RPMI8226 (cell line): ENCODE measurements at places on chromosomes 5 and 9.

- no peak for DNase-seq
Measured at GRCh38 chr5:146208916-146209522, 5.6 kb downstream of the RBM27 start.

DNA sequence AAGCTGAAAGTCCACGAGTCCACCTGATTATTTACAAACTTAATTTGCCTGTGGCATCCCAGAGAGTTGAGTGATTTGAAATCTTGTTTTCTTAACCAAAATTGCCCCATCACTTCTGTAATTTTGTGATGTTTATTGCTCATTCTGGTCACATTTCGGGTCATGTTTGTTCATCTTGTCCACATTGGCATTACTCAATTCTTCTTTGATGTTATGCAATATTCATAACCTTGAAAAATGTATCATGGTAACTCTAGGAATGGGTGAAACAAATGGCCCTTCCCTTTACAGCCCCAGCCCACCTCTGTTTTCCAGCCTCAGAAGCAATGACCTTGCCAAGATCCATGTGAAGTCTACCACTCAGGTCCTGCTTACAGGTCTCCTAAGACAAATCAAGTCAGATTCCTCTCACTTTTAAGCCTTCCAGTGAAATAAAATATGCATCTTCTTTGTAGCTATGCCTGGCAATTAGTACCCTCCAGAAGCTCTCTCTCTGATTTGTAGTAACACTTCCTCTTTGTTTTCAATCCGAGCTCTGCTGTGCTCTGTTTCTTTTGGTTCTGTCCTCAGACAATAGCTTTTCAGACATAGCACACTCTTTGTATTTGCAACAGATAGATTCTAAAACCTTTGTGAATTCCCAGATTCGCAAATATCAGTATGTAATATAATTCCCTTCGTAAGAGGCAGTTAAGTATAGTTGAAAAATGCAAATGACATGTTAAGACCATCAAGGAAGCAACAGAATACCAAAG lies 330.3 kb upstream of the IRX1 start:
- no peak for DNase-seq

GRCh38 chr9:102840335-102840734 lies 154.8 kb upstream of the CYLC2 start:
- DNase-seq: no peak

GRCh38 chr5:80382488-80382887 lies 25.4 kb upstream of the ZFYVE16 start:
- peak; percentile 49 for DNase-seq

GRCh38 chr5:180541710-180542109 lies 47.5 kb downstream of the CNOT6 start:
- DNase-seq: no peak

DNA sequence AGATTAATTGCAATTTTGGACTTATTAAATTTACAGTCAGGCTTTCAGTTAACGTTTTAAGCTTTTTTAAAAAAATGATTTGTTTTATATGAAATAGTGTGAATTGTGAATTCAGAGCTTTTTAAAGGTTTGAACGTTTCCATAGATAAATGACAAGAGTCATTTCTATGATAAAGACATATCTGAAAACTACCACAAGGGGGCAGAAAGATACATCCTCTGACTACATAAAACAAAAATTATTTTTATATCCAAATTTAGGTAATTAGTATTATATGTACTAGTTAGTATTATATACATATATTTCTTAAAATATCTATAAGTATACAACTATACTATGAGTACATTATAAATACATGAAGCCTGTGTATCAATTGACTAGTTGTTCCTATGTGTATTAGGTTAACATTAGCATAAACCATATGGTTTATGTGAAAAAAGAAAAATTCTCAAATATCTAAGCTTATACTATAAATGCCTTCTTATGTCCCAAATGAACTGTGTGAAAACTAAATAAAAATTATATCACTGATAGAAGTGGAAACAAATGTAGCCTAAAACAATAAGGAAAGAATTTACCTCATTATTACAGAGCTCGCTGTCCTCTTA lies 155.2 kb downstream of the MEF2C start:
- DNase-seq: peak; percentile 57

DNA sequence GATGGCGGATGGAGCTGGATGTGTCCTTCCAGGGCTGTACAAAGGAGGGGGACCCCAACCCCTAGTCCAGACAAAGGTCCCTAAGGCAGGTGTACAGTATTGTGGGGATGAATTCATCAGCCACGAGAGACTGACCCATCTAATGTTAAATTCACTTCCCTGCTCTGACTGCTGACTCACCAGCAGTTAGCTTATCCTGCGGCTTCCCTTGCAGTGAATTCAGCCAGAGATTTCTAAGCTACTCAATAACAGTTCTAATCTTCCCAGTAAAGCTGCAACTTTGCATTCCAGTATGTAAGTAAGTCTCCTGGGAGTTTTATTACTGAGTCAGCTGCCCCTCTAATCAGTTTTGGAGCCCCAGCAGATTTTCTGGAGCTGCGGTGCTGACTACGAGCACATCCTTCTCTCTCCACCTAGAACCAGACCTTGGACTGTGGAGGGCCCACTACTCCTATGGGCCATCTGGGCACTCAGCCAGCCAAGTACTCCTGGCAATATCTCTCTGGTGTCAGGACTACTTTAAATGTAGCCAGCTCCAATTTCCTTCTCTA lies 16.1 kb downstream of the B4GALT1 start:
- no peak for DNase-seq

DNA sequence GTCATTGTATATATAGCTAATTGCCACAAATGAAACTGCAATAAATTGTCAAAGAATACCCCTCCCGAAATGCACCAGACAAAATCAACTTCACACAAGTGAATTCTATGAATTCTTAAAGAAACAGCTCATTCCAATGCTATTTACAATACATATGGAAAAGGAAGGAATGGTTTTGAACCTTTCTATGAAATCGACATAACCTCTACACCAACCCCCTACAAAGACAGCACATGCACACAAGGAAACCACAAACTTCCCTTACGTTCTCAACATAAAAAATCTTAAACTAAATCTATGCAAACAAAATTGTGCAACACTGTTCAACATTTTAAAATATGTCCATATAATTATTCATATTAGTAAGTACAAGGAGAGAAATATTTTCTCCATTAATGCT lies 39.2 kb downstream of the MARCHF11 start:
- DNase-seq: no peak

DNA sequence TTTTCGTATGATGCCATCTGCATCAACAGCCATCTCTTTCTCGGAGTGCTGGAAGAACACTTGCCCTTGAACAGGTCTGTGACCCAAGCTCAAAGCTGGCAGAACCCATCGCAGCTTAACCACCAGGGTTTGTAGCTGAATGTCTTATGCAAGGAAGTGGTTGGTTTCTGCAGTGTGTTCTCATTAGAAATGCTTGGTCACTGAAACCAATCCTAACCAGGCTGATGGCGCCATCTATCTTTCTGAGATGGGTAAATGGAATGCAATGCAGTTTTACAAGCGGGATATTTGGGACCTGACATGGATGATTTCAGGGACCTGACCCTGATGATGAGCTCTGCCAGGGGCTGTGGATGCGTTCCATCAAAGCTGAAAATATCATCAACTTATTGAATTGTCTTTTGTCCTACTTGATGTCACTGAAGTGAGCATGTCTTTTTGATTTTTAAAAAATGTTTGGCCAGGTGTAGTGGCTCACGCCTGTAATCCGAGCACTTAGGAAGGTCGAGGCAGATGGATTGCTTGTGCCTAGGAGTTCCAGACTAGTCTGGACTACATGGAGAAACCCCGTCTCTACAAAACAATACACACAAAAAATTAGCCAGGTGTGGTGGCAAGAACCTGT lies 28.7 kb downstream of the DMRT3 start:
- DNase-seq: peak; percentile 66

- no peak for DNase-seq
Measured at GRCh38 chr9:94819161-94819687, 92.7 kb downstream of the AOPEP start.

DNA sequence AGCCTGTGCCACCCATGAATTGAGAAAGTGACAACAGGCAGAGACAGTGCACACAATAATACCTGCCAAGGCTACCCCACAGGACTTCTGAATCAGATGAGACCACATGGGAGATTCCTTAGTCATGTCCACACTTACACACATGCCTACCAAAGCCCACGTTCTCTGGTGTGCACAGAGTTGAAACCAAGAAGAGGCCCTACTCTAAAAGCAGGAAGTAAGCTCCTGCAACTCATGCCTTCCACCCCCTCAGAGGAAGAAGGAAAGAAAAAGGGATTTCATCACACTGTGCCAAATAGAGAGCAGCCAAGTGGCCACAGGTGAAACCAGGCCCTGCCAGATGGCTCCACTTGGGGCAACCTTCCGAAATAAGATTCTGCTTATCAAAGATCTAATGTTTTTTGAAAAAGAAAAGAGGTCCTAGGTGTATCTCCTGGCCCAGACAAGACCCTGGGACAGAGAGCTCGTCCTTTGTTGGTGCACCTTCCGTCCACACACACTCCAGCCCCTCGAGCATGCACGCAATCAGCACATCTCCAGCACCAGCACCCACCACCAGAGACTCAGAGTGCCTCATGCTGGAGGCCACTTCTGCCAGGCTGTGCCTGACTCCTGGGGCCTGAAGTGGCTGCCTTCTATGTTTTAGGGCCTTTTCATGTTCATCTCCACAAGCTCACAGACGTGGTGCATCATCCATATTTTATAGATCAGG lies 114.6 kb upstream of the SPOCK1 start:
- no peak for DNase-seq

GRCh38 chr5:39415201-39415600 lies 9.6 kb downstream of the DAB2 start:
- no peak for DNase-seq

GRCh38 chr9:81543695-81544094 lies 145.7 kb downstream of the TLE1 start:
- DNase-seq: no peak

- DNase-seq: no peak
Measured at GRCh38 chr9:21554813-21555212, 72.7 kb upstream of the IFNE start.

GRCh38 chr5:179318221-179318955 lies 26.9 kb downstream of the ADAMTS2 start:
- DNase-seq: peak; percentile 12

DNA sequence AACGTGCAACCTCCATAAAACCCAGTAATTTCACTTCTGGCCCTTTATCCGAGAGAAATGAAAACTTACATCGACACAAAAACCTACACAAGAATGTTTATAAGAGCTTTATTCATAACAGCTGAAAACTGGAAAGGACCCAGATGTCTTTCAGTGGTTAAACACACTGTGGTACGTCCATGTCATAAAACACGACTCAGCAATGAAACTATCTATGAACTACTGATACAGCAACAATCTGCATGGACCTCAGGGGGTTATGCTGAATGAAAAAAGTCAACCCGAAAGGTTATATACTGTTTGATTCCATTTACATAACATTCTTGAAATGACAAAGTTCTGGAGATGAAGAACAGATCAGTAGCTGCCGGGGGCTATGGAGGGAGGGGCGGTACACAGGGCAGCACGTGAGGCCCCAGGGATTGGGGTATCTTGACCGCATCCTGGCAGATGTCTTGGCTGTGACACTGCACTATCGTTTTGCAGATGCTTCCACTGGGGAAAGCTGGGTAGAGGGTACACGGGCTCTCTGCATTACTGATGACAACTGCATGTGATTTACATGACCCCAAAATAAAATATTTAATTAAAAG lies 4.1 kb downstream of the CCDC127 start:
- DNase-seq: no peak

GRCh38 chr5:322281-322941 lies 897 bp downstream of the AHRR start:
- DNase-seq: no peak

- DNase-seq: no peak
Measured at GRCh38 chr9:69371001-69371400, 46.0 kb downstream of the ENTREP1 start.

GRCh38 chr5:104977529-104977928 lies 1414.9 kb upstream of the NUDT12 start:
- DNase-seq: no peak

DNA sequence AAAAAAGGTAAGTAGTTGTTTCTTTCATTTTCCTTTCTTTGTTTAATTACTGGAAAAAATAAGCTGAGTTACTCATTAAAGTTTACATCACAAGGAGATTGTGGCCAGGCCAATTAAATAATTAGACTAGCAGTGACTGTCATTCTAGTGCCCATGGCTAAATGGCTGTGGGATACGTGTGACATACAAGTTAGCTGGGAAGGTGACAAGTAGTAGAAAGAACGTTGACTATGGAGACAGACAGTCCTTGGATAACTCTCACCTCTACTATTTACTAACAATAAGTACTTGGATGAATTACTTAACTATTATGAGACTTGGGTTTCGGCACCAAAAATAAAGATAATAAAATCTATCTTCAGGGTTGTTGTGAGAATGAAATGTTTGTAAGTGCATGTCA lies 7.0 kb upstream of the LOX start:
- no peak for DNase-seq

DNA sequence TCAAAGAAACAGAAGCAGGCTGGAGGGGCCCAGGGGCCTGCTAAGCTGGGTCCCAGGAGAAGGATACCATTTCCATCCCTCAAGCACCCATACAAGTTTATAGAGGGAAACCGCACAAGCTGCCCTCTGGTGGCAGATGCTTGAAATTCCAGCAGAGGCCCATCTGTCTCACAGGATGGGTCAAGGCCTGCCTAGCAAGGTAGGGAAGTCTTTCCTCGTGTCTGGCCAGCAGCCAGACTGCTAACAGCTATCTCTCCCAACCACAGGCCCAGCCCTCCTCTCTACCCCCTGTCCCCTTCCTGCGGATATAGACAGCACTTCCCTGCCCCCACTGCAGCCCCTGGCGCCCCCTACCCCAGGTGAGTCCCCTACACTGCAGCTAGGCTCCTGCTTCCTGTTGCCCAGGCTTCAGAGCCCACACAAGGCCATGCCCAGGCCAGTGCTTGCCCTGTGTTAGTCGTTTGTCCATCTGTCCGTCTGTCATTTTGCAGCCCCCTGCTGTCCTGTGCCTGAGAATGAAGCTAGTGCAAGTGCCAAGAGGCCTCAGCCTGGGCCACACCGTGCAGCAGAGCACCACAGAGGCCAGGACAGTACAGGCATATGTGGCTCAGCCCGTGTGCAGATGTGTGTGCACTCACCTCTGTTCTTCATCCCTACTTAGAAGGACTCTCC lies 26.2 kb downstream of the TCF7 start:
- peak; percentile 89 for DNase-seq

GRCh38 chr5:124878583-124879342 lies 132.3 kb upstream of the ZNF608 start:
- DNase-seq: no peak

- no peak for DNase-seq
Measured at GRCh38 chr5:68140763-68141162, 74.8 kb upstream of the PIK3R1 start.
